ENCODE measurements at places on chromosomes 12 and 14. TPM values are rescaled to one million over a fixed set of nuclear protein-coding genes. Genes with fewer than 3 reads are reported as not detected.

The TTC9 gene
- 1.3 TPM for total RNA-seq

The BBS10 gene
- 8.9 TPM for total RNA-seq

The CTSG gene
- total RNA-seq = not detected

The CCDC177 gene
- not detected for total RNA-seq

The ARF6 gene
- total RNA-seq = 58.1 TPM

The GSC gene
- total RNA-seq = not detected

DNA sequence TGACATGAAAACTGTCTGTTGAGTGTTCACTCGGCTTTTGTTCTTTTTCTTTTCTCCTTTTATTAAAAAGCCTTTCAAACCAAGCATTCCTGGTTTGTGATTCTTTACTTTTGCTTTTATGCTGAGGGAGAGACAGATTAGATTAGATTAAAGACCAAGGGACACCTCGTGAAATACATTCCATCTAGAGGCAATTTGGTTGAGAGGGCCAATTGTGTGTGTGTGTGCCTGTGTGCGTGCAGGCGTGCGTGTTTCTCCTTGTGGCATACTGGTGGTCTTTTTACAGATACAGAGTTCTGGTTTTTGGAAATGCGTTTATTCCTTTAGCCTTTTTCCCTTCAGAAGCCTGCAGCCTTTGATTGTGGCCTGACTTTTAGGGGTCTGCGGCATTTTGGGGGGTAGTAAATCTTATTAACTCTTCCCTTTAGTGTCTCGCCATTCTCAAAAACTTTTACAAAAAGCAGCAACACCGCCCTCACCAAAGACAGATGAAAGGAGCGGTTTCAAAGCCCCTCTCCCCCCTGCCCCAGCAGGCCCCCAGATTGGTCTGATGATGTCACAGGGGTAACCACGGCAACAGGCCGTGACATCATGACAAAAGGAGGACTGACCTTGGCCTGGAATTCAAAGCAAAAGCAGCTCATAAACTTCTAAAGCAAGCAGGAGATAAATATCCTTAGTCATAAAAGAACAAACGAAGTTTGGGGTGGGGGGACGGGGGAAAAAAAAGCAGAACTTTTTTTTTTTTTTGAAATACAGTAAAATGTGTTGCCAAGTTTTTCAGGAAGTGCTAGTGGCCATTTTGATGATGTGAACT, 84.1 kb upstream of the TBX3 start:
- DNase-seq = peak; percentile 82

GRCh38 chr12:123278101-123278627, 6.5 kb upstream of the CDK2AP1 start:
- no peak for DNase-seq

DNA sequence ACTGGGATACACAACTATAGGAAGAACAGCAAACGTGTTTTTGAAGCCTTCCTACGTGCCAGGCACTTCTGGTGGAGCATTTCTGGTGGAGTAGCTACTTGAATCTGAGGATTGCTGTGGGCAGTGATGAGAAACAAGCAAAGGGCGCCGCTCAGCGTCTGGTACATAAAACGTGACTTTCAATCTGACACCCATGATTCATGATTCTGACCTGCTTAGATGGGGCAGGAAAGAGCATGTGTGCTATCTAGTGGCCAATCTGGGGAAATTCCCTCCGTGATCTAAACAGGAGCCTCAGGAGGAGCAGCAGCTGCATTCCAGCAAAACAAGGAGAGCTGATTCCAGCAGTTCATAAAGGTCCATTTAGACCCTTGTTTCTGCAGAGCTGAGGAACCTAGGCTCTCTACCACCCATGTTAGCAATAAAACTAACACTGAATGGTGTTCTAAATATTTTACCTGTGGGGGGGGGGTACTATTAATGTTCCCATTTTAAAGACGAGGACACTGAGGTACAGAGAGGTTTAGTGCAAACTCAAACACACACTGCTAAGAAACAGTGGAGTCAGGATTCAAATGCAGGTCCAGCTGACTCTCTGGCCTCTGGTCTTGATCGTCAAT, 37.8 kb downstream of the PAH start:
- peak; percentile 78 for DNase-seq

GRCh38 chr14:22479776-22480464, 109.1 kb downstream of the DAD1 start:
- DNase-seq = peak; percentile 18

DNA sequence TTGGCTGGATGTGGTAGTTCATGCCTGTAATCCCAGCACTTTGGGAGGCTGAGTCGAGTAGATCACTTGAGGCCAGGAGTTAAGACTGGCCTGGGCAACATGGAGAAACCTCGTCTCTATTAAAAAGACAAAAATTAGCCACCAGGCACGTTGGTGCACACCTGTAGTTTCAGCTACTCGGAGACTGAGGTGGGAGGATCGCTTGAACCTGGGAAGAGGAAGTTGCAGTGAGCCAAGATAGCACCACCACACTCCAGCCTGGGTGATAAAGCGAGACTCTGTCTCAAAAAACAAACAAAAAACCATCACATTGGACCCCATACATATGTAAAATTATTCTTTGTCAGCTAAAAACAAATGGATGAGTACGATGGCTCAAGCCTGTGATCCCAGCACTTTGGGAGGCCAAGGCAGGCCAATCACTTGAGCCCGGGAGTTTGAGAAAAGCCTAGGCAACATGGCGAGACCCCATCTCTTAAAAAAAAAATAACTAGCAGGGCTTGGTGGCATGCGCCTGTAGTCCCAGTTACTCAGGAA, 43.9 kb downstream of the LIMA1 start:
- no peak for DNase-seq

DNA sequence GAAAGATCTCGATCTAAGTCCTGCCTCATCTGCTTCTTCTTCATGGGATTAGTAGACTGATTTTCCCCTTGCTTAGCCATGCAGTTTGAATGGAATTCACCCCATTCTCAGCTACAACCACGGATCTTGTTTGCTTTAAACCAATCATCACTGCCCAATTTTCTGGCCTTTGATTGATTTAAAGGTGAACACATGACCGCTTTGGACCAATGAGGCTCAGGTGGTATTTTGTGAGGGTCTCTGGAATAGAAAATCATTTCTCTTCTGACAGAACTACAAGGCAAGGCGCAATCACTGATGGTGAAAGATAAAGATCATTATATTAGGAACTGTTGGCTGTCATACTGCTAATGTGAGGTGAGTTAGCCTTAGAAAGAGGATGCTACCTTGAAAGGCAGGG, 213.0 kb upstream of the PLEKHG7 start:
- no peak for DNase-seq

GRCh38 chr14:67172520-67172919, 16.7 kb upstream of the GARIN2 start:
- DNase-seq = no peak

GRCh38 chr14:101380940-101381339, 180.4 kb upstream of the DIO3 start:
- DNase-seq = no peak

GRCh38 chr14:75906680-75907280, 75.0 kb downstream of the TGFB3 start:
- peak; percentile 50 for DNase-seq

DNA sequence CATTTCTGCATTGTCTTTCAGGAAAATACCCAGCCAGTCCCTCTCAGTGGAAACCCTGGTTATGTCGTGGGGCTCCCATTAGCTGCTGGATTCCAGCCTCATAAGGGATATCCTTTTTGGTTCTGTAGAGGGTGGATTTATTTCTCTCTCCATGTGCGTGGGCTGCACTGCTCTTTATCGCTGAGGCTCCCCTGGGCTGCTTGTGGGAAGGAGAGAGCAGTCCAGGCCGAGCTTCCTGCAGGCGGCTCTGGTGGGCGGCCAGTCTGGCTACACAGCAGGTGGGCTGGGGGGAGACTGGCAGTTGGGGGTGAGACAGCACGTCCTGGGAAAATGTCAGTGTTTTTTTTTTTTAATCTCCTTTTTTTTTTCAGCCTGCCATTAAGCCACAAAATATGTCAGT, 27.6 kb downstream of the TCTN1 start:
- DNase-seq = no peak

- DNase-seq = peak; percentile 85
Observed at GRCh38 chr14:23831596-23831995, 122.0 kb upstream of the DHRS4 start.

GRCh38 chr12:2689879-2690278, 104.9 kb upstream of the FKBP4 start:
- DNase-seq = no peak

DNA sequence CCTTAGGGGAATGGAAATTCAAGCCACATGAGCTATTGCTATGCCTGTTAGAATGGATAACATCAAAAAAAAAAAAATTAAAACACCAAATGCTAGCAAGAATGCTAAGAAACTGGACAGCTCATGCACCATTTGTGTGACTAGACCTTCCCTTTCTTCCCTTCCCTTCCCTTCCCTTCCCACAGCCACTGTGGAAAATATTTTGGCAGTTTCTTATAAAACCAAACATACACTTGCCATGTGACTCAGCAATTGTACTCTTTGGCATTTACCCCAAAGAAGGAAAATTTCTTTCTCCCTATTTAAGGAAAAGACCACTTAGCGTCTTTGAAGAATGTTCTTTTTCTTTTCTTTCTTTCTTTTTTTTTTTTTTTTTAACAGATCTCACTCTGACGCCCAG, 49.1 kb upstream of the FKBP4 start:
- no peak for DNase-seq

DNA sequence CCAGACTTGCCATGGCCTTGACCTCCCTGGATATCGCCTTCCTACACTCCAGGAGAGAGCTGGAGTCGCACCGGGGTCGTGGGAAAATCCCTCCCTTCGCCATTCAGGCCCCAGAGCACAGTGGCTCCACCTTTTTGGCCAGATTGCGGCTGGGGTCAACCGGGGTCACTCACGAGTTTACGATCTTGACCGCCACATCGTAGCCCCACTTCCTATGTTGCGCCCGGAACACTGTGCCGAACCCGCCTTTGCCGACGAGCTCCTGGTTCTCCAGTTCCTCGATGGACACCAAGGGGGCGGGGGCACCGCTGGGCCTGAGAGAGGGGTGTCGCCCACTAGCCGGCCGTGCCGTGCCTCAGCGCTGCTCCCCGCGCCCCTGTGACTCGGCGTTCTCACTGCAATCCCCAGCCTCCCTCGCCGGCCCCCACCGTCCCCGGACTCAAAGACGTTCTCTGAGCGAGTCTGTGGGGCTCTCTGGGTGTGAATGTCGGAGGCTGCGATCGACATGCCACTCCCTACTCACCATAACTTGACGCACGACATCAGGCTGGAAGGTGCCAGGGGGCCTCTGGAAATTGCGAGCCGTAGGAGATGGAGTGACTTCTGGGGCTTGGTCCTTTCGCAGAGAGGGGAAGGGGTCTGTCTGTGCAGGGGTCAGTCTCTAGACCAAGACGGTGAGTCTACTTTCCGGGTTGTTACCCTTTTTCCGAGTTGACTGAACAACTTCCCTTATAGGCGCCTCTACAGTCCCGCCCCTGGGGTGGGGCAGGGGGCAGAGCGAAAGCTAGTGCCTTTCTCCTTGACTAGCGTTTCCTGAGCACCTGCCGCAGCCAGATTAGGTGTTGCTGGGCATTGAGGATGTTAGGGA, at the start of gene RIPK3:
RIPK3 (minus strand) TSS at position 708 of the 868 bp plus-strand sequence; CDS start at position 543, 165 bp downstream.
- DNase-seq = no peak

DNA sequence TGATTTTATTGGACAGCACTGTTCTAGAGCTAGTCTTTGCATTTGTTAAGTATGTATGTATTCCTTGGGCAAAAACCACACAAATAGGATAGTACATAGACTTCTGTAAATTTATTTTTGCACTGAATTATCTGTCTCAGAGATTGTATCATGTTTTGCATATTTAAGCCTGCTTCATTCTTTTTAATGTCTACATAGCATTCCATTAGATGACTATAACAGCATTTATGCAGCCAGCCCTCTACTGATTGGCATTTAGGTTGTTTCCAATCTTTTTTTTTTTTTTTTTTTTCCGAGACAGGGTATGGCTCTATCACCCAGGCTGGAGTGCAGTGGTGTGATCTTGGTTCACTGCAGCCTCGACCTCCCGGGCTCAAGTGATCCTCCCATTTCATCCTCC, 34.5 kb downstream of the SYNDIG1L start:
- no peak for DNase-seq

DNA sequence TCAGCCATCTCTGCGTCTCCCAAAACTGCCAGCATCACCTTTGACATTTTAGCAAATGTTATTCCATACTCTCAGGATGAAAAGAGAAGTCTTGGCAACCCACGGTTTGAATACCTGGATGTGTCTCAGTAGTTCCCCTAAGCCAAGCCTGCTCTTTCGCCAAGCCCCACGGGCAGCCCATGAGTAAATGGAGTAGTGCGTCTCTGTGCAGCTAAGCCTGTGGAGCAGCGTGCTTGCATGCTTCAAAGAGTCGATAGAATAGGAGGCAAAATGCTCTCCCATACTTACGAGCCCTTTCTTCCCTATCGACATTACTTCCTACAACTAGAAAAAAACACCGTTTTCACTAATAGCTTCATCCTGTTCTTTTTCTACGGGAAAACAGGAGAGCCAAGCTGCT, 634.5 kb upstream of the TMEM132C start:
- no peak for DNase-seq

DNA sequence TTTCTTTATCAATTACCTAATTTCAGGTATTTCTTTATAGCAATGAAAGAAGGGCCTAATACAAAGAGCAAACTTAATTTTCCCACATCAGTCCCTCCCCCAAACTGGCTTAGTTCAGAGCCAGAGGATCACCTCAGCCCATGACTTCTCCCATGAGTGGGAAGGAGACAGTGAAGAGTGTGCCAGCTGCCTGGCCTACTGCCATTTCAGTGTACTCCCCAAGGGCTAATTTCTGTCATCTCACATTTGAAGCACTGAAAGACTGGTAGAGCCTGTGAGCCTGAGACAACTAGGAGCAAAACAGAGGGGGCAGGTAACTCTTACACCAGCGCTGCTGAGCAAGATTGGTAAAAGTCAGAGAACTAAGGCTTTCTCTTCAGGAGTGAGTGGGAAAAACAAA, 29.1 kb upstream of the ADAM20 start:
- no peak for DNase-seq

Data from M059J (cell line).